ENCODE measurements at places on chromosomes 12 and 14. TPM values are rescaled to one million over a fixed set of nuclear protein-coding genes. Genes with fewer than 3 reads are reported as not detected.

CCDC198 gene
- total RNA-seq = not detected

ACSM4 gene
- not detected for total RNA-seq

AICDA gene
- not detected for total RNA-seq

LRRIQ1 gene
- total RNA-seq = under 0.01 TPM

SLC4A8 gene
- total RNA-seq = 3.3 TPM

NINJ2 gene
- total RNA-seq = 1.3 TPM

PRH2 gene
- total RNA-seq = not detected

SIRT4 gene
- total RNA-seq = 2.5 TPM

ORAI1 gene
- total RNA-seq = 8.1 TPM

TRMT5 gene
- total RNA-seq = 18.3 TPM

DNA sequence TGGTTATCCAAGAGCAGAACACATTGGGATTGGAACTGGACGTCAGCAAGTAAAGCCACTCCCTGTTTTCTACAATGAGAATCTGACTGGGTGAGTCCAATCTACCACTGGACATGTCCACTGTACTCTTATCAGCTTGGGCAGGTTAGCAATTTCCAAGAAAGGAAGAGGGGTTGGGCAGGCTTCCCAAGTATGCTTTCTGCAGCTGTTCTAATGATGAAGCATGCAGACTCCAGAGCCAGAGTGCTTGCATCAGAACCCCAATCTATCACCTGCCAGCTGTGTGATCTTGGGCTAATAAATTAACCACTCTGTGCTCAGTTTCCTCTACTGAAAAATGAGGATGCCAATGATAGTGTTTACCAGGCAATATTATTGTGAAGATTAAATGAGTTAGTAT is 92.0 kb downstream of the EMP1 start:
- H3K27ac ChIP-seq = no peak overlapping the region
- peak; percentile 33 for DNase-seq
- H3K36me3 ChIP-seq = no peaks in the 10 kb centered on the region
- no peaks in the 10 kb centered on the region for H3K27me3 ChIP-seq
- no peak overlapping the region for H3K4me3 ChIP-seq

- H3K36me3 ChIP-seq = peaks cover 1% of the 10 kb centered on the region
- H3K4me3 ChIP-seq = no peak overlapping the region
- no peak overlapping the region for H3K27ac ChIP-seq
- DNase-seq = no peak
- H3K4me1 ChIP-seq = no peaks in the 10 kb centered on the region
- no peaks in the 10 kb centered on the region for H3K27me3 ChIP-seq
Measured at GRCh38 chr14:92613681-92614260, 100.2 kb downstream of the RIN3 start.

GRCh38 chr14:105855246-105855892 is 329.0 kb downstream of the TMEM121 start:
- no peaks in the 10 kb centered on the region for H3K27me3 ChIP-seq
- no peaks in the 10 kb centered on the region for H3K36me3 ChIP-seq
- no peak overlapping the region for H3K27ac ChIP-seq
- no peak overlapping the region for H3K4me3 ChIP-seq
- H3K4me1 ChIP-seq = no peaks in the 10 kb centered on the region

GRCh38 chr12:129481921-129482320 is 421.9 kb downstream of the TMEM132D start:
- H3K4me1 ChIP-seq = no peaks in the 10 kb centered on the region
- H3K4me3 ChIP-seq = no peak overlapping the region
- no peak overlapping the region for H3K27ac ChIP-seq
- no peaks in the 10 kb centered on the region for H3K36me3 ChIP-seq
- DNase-seq = no peak

GRCh38 chr12:80659512-80660063 is 47.8 kb upstream of the MYF6 start:
- no peak overlapping the region for H3K4me3 ChIP-seq
- peak; percentile 45 for DNase-seq
- H3K4me1 ChIP-seq = no peaks in the 10 kb centered on the region

GRCh38 chr14:58430156-58430555 is 2.6 kb downstream of the KIAA0586 start:
- H3K27me3 ChIP-seq = no peaks in the 10 kb centered on the region
- no peaks in the 10 kb centered on the region for H3K36me3 ChIP-seq
- H3K4me3 ChIP-seq = no peak overlapping the region
- H3K27ac ChIP-seq = no peak overlapping the region

- H3K27ac ChIP-seq = no peak overlapping the region
- H3K36me3 ChIP-seq = no peaks in the 10 kb centered on the region
- H3K4me1 ChIP-seq = no peaks in the 10 kb centered on the region
- H3K27me3 ChIP-seq = no peaks in the 10 kb centered on the region
Measured at GRCh38 chr14:61362072-61362750, 40.8 kb downstream of the PRKCH start.

DNA sequence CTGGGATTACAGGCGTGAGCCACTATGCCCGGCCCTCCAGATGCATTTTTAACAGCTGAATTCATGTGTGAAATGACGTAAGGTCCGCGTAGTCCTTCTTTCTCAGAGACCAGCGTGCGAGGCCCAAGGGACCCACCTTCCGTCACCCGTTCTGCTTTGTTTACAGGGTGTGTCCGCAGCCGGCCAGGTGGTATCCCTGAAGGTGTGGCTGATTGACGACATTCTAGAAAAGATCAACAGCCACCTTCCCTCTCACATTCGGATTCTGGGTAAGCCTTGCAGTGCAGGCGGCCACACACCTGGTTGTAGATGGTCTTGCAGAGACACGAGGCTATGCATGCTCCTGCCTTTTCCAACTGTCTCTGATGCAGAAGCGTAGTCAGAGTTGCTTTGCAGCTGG is 9.9 kb downstream of the PUS1 start:
- H3K36me3 ChIP-seq = peaks cover 25% of the 10 kb centered on the region
- H3K27ac ChIP-seq = no peak overlapping the region
- H3K4me1 ChIP-seq = no peaks in the 10 kb centered on the region
- H3K4me3 ChIP-seq = no peak overlapping the region
- no peak for DNase-seq

DNA sequence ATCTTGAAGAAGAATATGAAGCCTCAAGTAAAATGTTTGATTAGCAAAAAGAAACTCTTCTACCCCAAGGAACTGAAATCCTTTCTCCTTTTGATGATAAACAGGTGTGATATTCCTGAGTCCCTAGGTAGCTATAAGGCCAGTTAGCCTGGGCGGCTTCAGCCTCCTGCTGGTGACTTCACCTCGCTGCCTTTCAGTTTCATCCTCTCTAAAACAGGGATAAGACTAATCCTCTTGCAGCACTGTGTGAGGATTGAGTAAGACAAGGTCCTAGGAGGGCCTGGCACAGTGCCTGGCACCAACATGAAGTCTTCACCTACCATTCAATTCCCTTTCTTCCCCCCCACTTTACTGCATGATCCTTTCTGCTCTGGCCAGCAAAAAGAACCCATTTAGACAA is 42.1 kb downstream of the CIT start:
- peaks cover 1% of the 10 kb centered on the region for H3K36me3 ChIP-seq
- H3K4me1 ChIP-seq = no peaks in the 10 kb centered on the region
- no peaks in the 10 kb centered on the region for H3K27me3 ChIP-seq
- no peak overlapping the region for H3K4me3 ChIP-seq
- H3K27ac ChIP-seq = no peak overlapping the region

GRCh38 chr14:68395604-68396003 is 397.3 kb downstream of the ZFP36L1 start:
- H3K27me3 ChIP-seq = no peaks in the 10 kb centered on the region
- H3K4me3 ChIP-seq = no peak overlapping the region
- H3K27ac ChIP-seq = no peak overlapping the region
- no peaks in the 10 kb centered on the region for H3K36me3 ChIP-seq
- peak; percentile 87 for DNase-seq

- no peak overlapping the region for H3K4me3 ChIP-seq
- no peak overlapping the region for H3K27ac ChIP-seq
- H3K4me1 ChIP-seq = no peaks in the 10 kb centered on the region
- peak; percentile 39 for DNase-seq
- no peaks in the 10 kb centered on the region for H3K36me3 ChIP-seq
- H3K27me3 ChIP-seq = no peaks in the 10 kb centered on the region
Measured at GRCh38 chr12:90794212-90794611, 160.8 kb downstream of the CCER1 start.

DNA sequence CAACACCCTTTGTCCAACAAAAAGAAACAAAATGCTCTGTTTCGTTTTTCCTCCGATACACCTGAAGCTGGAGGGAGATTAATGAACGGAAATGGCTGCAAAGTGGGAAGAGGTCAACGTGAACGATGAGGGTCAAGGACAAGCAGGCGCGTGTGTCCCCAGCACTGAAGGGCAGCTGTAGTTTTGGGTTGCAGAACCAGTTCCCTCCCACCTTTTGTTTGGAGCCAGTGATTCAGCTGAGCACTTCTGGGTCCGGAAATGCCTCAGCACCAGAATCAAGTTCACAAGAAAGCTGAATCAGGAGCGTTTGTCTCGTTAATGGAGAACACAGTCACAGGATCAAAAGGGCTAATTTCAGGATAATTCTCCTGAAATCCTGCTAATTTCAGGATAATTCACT is 51.1 kb upstream of the PWP1 start:
- DNase-seq = no peak
- H3K27ac ChIP-seq = no peak overlapping the region
- no peaks in the 10 kb centered on the region for H3K4me1 ChIP-seq

GRCh38 chr12:93135286-93136239 is 206.5 kb upstream of the EEA1 start:
- peak; percentile 20 for DNase-seq
- no peak overlapping the region for H3K4me3 ChIP-seq
- no peaks in the 10 kb centered on the region for H3K4me1 ChIP-seq
- no peak overlapping the region for H3K27ac ChIP-seq

DNA sequence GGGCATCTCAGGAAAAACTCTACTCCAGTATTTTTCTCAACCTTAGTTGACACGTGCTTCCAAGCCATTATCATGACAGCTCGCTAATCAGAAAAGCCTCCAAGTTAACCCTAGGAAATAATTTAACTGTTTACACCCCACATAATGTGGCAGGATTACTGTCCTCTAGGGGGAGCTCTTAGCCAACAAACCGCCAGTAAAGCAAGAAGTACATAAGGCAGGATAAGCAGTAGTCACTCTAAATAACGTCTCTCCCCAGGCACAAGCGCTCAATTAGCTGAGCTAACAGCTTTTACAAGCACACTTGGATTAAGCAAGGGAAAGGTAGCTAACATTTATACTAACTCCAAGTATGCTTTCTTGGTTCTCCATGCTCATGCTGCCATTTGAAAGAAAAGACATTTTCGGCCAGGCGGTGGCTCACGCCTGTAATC is 22.8 kb downstream of the APOBEC1 start:
- H3K27me3 ChIP-seq = peaks cover 3% of the 10 kb centered on the region
- no peaks in the 10 kb centered on the region for H3K4me1 ChIP-seq
- no peaks in the 10 kb centered on the region for H3K36me3 ChIP-seq
- no peak overlapping the region for H3K4me3 ChIP-seq
- no peak overlapping the region for H3K27ac ChIP-seq

- peak; percentile 32 for DNase-seq
- H3K27me3 ChIP-seq = no peaks in the 10 kb centered on the region
- peaks cover 7% of the 10 kb centered on the region for H3K4me1 ChIP-seq
- no peak overlapping the region for H3K27ac ChIP-seq
- H3K4me3 ChIP-seq = no peak overlapping the region
Measured at GRCh38 chr14:96102081-96102856, 63.1 kb downstream of the C14orf132 start.

DNA sequence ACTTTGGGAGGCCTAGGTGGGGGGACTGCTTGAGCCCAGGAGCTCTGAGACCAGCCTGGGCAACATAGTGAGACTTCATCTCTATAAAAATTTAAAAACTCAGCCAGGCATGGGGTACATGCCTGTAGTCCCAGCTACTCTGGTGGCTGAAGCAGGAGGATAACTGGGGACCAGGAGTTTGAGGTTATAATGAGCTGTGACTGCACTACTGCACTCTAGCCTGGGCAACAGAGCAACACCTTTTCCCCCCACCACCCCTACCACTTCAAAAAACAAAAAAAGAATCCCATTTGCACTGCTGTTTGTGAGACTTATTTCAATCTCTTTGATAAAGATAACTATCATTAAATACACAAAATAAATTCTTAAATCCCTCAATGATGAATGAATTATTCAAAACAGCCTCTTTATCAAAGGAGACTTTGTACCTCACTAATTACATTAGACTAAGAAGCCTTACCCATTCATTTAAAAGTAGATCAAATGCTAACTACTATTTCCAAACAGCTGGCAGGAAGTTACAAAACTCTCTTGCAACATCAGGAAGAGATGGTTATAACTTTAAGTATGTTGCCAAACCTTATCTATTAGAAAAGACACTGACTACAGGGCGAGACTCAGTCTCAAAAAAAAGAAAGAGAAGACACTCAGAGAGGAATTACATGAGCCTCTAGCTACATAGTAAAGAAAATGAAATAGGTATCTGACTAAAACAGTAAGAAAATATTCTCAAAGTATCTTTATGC is 14.7 kb downstream of the BLTP3B start:
- no peak overlapping the region for H3K4me3 ChIP-seq
- peak overlapping the region; percentile 49 for H3K27ac ChIP-seq
- DNase-seq = peak; percentile 53
- peaks cover 2% of the 10 kb centered on the region for H3K4me1 ChIP-seq

DNA sequence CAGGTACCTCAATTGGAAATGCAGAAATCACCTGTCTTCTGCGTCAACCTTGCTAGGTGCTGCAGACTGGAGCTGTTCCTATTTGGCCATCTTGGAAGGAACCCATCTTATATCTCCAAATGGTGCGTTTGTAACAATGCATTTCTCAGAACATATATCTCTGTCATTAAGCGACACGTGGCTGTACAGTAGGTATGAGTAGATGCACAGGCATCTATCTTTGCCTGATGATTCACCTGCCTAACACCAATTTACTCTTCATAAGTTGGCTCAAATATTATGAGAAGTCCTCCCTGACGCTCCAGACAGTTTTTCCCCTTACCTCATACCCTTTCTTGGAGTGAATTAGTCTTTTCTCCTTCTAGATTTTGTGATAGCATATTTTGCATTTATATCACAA is 44.2 kb downstream of the GPR137C start:
- no peak for DNase-seq
- no peaks in the 10 kb centered on the region for H3K4me1 ChIP-seq
- no peaks in the 10 kb centered on the region for H3K36me3 ChIP-seq
- no peaks in the 10 kb centered on the region for H3K27me3 ChIP-seq
- no peak overlapping the region for H3K4me3 ChIP-seq

- no peaks in the 10 kb centered on the region for H3K4me1 ChIP-seq
Measured at GRCh38 chr12:1864456-1864855, 44.1 kb downstream of the LRTM2 start.

GRCh38 chr12:11765817-11766794 is 116.6 kb downstream of the ETV6 start:
- H3K27me3 ChIP-seq = no peaks in the 10 kb centered on the region
- H3K36me3 ChIP-seq = no peaks in the 10 kb centered on the region
- no peak overlapping the region for H3K4me3 ChIP-seq
- peak; percentile 95 for DNase-seq
- peak overlapping the region; percentile 60 for H3K27ac ChIP-seq
